Activated CD8-positive, alpha-beta T cell treated with anti-CD3 and anti-CD28 coated beads, Interleukin-2, amount 10 ng/mL, durations not matched to agents 7 days and 5 days (primary cell): ENCODE measurements at places on chromosomes 12 and 14. TPM values are rescaled to one million over a fixed set of nuclear protein-coding genes. Genes with fewer than 3 reads are reported as not detected.

DNA sequence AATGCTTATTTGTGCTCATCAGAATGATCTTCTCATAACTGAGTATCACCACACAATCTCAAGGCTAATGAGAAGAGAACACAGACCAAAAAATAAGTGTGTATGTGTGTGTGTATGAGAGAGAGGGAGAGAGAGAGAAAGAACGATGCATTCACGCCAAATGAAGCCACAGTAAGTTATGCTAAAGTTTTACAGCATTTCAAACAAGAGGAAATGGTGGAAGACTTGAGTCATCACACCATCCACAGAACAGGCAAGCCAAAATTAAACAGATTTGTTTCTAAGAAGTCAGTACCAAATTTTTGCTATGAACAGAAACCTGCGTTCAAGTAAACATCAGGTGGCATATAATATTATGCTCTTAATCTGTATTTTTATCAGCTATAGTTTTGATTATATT, 141.2 kb downstream of the MED13L start:
- peak overlapping the region; percentile 34 for H3K4me3 ChIP-seq
- no peaks in the 10 kb centered on the region for H3K27me3 ChIP-seq
- H3K36me3 ChIP-seq = no peaks in the 10 kb centered on the region
- DNase-seq = peak; percentile 50

GPR84 gene
- total RNA-seq = 0.57 TPM

KRT82 gene
- not detected for total RNA-seq

ZFYVE26 gene
- total RNA-seq = 22.6 TPM

KLHL33 gene
- 2.4 TPM for total RNA-seq

GRCh38 chr14:100900837-100901390, 2.6 kb downstream of the RTL1 start:
- H3K27ac ChIP-seq = no peak overlapping the region
- no peak overlapping the region for H3K4me3 ChIP-seq
- H3K27me3 ChIP-seq = peaks cover 50% of the 10 kb centered on the region
- no peaks in the 10 kb centered on the region for H3K4me1 ChIP-seq
- H3K36me3 ChIP-seq = no peaks in the 10 kb centered on the region

GRCh38 chr14:105913221-105913620, 386.8 kb downstream of the TMEM121 start:
- peaks cover 4% of the 10 kb centered on the region for H3K4me1 ChIP-seq
- no peak for DNase-seq
- H3K27me3 ChIP-seq = peaks cover 2% of the 10 kb centered on the region
- no peaks in the 10 kb centered on the region for H3K36me3 ChIP-seq
- no peak overlapping the region for H3K4me3 ChIP-seq

NRXN3 gene
- not detected for total RNA-seq

- no peaks in the 10 kb centered on the region for H3K36me3 ChIP-seq
- no peak for DNase-seq
- H3K27ac ChIP-seq = no peak overlapping the region
Observed at GRCh38 chr12:109625131-109625559, 51.6 kb downstream of the MVK start.

GRCh38 chr14:39265806-39266524, 32.2 kb downstream of the MIA2 start:
- peak overlapping the region; percentile 93 for H3K4me3 ChIP-seq
- peak overlapping the region; percentile 97 for H3K27ac ChIP-seq
- peaks cover 46% of the 10 kb centered on the region for H3K4me1 ChIP-seq

DNA sequence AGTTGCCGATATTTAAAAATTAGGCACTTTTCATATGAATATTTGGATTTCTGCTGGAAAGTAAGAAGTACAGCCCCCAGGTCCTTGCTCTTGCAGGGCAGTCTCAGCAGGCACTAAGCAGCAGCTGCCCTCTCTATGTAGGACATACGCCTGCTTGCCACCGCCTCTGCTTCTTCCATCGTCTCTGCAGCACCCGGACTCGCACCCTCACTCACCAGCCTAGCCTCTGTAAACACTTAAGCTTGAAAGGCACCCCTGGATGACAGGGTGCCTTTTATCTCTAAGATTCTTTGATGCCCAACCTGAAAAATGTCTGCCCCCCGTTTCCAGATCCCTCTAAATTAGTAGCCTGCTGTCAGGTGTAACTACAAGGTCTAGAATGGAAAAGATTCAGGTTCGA, 19.0 kb downstream of the OTUB2 start:
- no peak overlapping the region for H3K4me3 ChIP-seq
- H3K36me3 ChIP-seq = peaks cover 27% of the 10 kb centered on the region
- H3K4me1 ChIP-seq = peaks cover 8% of the 10 kb centered on the region
- no peaks in the 10 kb centered on the region for H3K27me3 ChIP-seq
- peak overlapping the region; percentile 10 for H3K27ac ChIP-seq

ACTR10 gene
- 49.5 TPM for total RNA-seq

- H3K36me3 ChIP-seq = peaks cover 5% of the 10 kb centered on the region
- H3K27me3 ChIP-seq = no peaks in the 10 kb centered on the region
- H3K4me1 ChIP-seq = peaks cover 4% of the 10 kb centered on the region
- DNase-seq = no peak
- no peak overlapping the region for H3K4me3 ChIP-seq
Observed at GRCh38 chr12:124412646-124413015, 117.7 kb downstream of the RFLNA start.

DNA sequence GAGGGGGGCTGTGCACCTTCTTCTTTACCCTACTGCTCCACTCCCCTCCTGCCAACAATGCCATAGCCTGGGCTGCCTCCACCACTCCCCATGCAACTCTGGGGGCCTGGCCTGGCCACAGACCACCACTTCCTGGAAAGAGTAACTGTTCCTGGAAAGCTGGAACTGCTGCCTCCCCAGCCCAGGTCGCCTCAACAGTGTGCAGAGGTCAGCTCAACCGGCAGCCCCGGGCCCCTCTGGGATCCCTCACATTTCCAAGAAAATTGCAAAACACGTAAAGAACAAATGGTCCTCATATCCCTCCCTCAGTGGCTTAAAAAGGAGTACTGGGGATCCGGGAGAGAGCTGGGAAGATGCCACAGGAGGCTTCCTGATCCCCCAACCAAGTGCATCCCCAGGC, 22.4 kb upstream of the DIO3 start:
- H3K27ac ChIP-seq = no peak overlapping the region
- peaks cover 33% of the 10 kb centered on the region for H3K4me1 ChIP-seq
- H3K36me3 ChIP-seq = no peaks in the 10 kb centered on the region
- no peak for DNase-seq
- H3K27me3 ChIP-seq = peaks cover 5% of the 10 kb centered on the region

DNA sequence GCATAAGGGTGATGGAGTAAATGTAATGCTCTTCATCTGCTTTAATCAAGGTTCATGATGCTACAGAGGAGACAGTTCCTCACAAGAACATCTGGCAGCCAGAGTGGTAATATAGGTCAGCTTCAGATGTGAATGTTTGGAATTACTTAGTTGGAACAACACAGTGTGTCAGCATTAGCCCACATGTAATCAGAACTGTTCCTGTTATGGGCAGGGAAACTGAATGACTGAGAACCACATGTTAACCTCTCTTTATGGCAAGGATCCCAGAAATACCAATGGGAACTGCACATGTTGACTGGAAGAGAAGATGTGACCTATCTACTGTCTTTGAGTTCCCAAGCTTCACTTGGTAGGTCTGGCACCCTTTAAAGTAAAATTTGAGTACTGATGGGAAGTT, 390.1 kb upstream of the PDE3A start:
- H3K27me3 ChIP-seq = no peaks in the 10 kb centered on the region
- no peak overlapping the region for H3K4me3 ChIP-seq
- peaks cover 4% of the 10 kb centered on the region for H3K4me1 ChIP-seq

FRMD6 gene
- total RNA-seq = 3.5 TPM

DNA sequence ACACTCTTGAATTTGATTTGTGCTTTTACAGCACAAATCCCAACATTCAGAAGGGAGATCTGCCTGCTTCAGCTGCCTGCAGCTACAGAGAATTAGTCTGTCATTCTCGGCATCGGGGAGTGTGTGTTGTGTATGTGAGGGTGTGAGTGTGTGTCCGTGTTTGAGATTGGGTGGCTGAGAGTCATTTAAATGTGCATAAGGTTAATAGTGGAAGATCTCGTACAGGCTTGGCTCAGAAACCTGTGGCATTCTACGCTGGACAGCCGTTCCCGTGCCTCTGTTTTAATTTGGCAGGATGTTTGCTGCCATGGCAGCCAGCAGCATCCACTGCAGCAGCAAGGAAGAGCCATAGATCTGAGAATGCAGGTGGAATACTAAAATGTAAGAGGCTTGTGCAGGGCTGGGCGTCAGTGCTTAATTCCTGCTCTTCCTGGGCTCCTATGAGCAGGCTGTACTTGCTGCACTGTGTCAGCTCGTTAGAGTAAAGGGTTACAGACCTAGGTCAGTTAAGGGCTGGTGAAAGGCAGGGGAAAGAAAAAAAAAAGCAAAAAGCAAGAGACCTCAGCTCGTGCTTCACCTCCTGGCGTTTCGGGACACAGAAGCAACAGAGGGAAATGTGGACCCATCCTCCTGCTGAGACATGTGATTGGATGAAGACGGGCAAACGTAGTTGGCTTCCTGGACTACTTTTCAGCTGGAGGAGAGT, 205.4 kb downstream of the NAV3 start:
- no peak for DNase-seq
- no peak overlapping the region for H3K4me3 ChIP-seq
- H3K36me3 ChIP-seq = no peaks in the 10 kb centered on the region
- no peaks in the 10 kb centered on the region for H3K4me1 ChIP-seq

GRCh38 chr12:77167801-77168200, 102.4 kb upstream of the E2F7 start:
- no peaks in the 10 kb centered on the region for H3K4me1 ChIP-seq
- H3K27ac ChIP-seq = no peak overlapping the region
- no peaks in the 10 kb centered on the region for H3K27me3 ChIP-seq
- DNase-seq = no peak
- H3K36me3 ChIP-seq = no peaks in the 10 kb centered on the region

GRCh38 chr12:103677905-103678304, 90.8 kb downstream of the STAB2 start:
- no peak overlapping the region for H3K4me3 ChIP-seq
- H3K27me3 ChIP-seq = peaks cover 4% of the 10 kb centered on the region
- no peak overlapping the region for H3K27ac ChIP-seq
- no peak for DNase-seq

HOXC10 gene
- not detected for total RNA-seq

DNA sequence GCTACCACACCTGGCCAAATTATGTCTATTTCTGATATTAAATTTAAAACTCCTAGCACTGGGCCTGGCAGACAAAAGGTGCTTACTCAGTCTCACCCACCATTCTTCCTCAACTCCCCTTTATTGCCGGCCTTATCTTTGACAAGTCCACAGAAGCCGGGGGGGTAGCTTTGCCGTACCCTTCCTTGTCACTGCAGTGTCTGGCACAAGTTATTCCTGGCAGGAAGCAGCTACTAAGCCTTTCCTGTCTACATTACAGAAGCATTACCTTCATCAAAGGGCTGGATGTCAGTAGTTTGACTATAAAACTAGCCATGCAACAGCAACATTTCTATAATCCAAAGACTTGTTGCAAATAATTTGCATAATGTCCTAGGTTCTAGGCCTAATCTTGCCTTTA, 127.1 kb downstream of the PRICKLE1 start:
- H3K27me3 ChIP-seq = peaks cover 3% of the 10 kb centered on the region
- H3K36me3 ChIP-seq = no peaks in the 10 kb centered on the region
- DNase-seq = no peak
- H3K4me3 ChIP-seq = no peak overlapping the region
- no peak overlapping the region for H3K27ac ChIP-seq
- no peaks in the 10 kb centered on the region for H3K4me1 ChIP-seq

DNA sequence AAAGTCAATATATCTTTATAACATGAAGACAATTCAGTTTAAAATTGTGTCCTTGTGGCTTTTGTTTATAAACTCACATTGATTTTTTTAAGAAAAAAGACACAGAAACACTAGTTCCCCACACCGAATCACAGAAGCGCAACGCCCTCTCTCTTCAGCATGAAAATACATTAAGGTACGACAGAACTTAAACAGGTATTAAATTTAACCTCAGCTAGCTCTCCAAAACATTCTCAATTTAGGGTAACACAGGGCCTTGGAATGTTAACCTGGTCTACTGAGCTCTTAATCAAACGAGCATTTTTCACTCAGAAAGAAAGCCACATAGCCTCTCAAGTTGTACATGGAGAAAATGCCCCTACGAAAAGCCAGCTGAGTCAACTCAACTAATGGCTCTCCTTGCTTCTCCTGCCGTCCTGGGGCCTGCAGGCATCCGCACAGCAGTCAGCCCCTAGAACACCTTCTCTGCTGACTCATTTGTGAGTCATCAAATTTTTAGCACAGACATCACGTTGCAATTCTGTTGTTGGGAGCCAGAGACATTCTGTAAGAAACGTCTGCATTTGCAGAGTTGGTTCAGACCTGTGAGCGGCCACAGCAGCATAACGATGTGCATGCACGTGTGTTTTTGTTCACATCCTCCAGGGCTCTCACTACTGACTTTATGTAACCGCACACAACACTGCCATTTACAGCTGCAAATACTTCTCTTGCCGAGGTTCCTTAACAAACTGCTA, 141.6 kb downstream of the ITPR2 start:
- H3K4me1 ChIP-seq = no peaks in the 10 kb centered on the region
- H3K36me3 ChIP-seq = peaks cover 13% of the 10 kb centered on the region
- no peak overlapping the region for H3K4me3 ChIP-seq
- no peak overlapping the region for H3K27ac ChIP-seq

GRCh38 chr12:56071648-56072047, 8.3 kb upstream of the ERBB3 start:
- no peak for DNase-seq
- peaks cover 5% of the 10 kb centered on the region for H3K27me3 ChIP-seq
- no peak overlapping the region for H3K27ac ChIP-seq
- H3K4me3 ChIP-seq = no peak overlapping the region
- no peaks in the 10 kb centered on the region for H3K4me1 ChIP-seq
- H3K36me3 ChIP-seq = no peaks in the 10 kb centered on the region

DNA sequence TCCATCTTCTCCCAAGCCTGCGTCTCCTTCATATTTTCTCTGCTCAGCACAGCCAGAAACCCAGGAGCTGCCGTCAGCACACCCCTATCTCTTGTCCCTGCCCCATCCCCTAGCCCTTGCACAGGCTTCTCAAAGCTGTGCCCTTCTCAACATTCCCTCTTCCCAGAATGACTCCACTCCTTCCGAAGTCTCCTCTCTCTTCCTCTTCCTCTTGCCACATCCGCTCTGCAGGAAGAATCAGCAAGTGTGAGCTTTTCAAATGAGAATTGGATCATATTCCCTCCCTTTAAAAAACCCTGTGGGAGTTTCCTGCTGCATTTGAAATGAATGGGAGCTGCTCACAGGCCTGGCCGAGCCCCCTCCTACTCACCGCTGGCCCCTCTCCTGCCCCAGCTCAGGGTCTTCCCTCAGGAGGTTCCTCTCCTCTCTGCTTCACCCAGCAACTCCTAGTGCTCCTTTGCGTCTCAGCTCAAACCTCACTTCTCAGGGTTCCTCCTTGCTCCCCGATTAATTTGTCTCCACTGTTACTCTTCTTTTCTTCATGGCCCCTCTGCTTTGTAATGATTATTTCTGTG, 528.5 kb upstream of the CCDC196 start:
- peaks cover 31% of the 10 kb centered on the region for H3K4me1 ChIP-seq
- H3K27me3 ChIP-seq = peaks cover 2% of the 10 kb centered on the region
- DNase-seq = no peak
- no peak overlapping the region for H3K27ac ChIP-seq
- H3K36me3 ChIP-seq = peaks cover 8% of the 10 kb centered on the region
- H3K4me3 ChIP-seq = no peak overlapping the region
